Activated T-helper 9 cell treated with anti-CD3 and anti-CD28 coated beads, Interleukin-2, amount 50 U/mL, for 16 hours (primary cell): ENCODE measurements at places on chromosomes 3 and 15.
A peak's percentile ranks its signal among the peaks of the same experiment; 100 is the strongest.

DNA sequence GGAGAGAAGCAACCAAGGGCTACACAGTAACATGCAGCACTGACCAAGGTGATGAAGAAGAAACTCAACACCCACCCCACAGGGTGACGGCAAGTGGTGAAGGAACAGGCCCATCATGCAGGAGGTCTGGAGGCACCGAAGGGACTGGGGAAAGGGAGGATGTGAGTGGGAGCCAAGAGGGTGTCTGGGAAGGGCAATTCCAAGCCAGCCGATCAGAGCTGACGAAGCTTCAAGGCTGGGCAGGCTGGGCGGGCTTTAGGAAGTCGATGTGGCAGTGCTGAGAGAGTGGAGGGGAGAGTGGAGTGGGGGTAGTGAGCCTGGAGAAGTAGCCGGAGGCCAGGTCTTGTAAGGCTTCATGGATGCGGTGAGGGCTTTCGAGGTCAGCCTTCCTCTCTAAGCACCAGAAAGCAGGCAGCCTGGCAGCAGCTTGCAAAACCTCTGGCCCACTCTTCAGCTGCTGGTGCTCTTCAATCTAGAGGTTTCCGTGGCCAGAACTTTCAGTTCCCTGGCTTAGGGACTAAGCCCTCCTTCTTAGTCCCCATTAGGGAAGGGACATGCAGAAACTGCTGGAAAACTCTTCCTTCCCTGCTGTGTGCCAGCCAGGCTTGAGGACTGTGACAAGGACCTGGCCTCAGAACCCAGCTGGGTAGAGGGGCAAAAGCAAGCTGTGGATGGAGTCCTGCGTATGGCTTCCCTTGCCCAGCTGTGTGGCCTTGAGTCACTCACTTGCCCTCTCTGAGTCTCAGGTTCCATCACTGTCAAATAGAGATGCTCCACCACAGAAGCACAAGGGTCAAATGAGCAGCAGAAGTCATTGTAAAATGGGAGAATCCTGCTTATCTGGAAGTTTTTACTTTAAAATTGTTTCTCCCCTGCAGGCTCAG is 72.1 kb downstream of the TLE3 start:
- DNase-seq, result no peak

GRCh38 chr15:25933456-25934158 is 70.5 kb upstream of the ATP10A start:
- DNase-seq, result peak; percentile 42

GRCh38 chr3:183815951-183816475 is 9.4 kb downstream of the MAP6D1 start:
- no peak for DNase-seq

- DNase-seq, result no peak
Observed at GRCh38 chr3:68943753-68944500, 11.6 kb upstream of the TAFA4 start.

DNA sequence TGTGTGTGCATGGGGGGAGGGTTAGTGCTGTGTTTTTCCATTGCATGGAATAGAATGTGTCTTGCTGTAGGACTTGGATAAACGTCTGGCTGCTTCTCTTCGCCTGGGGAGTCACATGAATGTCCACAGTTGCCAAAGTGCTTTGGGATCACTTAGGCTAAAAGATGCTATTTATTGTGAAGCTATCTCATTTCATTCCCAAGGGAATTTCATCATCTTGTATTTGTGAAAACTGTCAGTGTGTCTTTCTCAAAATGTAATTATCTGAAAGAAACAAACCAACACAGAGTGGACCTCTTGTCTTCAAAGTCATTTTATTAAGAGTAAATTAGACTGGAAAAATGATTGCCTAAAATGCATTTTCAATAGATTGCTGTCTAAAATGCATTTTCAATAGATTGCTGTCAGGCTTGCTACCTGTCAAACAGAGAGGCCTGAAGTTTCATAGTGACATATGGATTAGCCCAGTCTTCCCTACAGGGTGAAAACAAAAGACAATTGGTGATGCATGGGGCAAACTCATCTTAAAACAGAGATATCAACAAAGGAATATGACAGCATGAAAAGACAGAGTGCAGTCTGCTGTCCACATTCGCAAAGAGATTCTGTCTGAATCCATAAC is 117.1 kb upstream of the GOLIM4 start:
- no peak for DNase-seq

DNA sequence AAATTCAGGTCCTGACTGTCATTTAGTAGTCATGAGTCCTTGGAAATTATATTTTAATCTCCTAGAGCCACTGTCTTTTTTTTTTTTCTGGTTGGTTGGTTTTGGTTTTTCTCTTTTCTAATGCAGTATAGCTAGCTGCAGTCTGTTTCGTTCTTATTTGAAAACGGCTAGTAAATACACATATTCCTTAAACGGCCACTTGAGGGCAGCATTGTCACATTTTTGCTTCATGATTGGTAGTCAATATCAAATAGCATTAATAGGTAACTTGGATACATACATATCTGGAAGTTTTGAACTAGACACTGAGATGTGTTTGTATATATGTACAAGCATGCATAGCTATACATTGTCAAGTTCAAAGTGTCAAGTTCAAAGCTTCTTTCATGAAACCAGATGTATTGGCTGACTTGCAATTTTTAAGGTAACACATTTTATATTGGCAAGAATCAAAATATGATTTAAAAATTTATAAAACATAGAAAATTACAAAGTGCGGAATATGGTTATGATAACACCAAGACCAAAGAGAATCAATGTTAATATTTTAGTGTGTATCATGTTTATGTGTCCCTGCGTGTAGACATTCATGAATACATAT is 22.5 kb downstream of the GABRA5 start:
- no peak for DNase-seq

DNA sequence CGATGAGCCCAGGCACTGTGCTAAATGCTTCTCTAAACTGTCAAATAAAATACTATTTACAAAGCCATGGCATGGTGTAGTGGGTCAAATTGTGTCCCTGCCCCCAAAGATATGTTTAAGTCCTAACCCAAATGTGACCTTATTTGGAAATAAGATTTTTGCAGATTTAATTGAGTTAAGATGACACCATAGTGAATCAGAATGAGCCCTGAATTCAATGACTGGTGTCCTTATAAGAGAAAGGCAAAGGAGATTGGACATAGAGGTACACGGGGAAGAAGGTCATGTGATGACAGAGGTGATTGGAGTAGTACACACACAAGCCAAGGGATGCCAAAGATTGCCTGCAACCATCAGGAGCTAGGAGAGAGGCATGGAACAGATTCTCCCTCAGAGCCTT is 121.6 kb upstream of the VEPH1 start:
- DNase-seq, result no peak

DNA sequence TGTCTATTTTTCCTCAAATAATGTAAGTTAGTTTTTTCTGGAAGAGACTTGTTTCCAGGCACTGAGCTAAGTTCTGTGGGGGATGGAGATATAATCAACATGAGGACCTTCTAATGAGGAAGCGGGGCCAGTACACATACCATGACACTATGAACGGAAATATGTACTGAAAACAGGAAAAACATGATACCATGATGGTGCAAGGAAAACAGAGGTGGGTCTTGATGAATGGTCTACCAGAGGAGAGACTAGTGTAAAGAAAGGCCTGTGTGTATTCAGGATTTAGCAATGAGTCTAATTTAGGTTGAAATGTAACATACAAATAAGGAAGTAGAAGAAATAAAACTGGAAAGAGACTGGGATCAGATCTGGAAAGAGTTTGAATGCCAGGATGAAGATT is 38.9 kb upstream of the TPRG1 start:
- DNase-seq, result no peak
